ENCODE measurements at places on chromosomes 1 and 21.

DNA sequence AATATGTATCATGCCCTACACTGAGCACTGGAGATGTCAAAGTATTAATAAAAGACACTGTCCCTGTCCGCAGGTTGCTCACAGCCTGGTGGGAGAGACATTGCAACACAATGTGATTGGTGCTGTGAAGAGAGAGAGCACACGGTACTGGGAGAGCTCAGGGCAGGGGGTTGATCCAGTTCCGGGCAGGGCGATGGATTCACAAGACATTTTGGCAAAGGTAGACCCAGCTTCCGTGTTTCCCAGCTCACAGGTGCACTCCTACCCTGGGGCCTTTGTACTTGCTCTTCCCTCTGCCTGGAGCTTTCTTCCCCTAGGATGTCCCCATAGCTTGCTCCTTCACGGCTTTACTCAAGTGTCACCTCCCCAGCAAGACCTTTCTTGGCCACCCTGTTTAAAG, 1.4 kb downstream of the PLA2G5 start:
- DNase-seq = no peak

- no peak for DNase-seq
Measured at GRCh38 chr1:205061665-205062069, 18.7 kb downstream of the CNTN2 start.

- DNase-seq = no peak
Measured at GRCh38 chr1:11013160-11013531, 692 bp downstream of the TARDBP start.

DNA sequence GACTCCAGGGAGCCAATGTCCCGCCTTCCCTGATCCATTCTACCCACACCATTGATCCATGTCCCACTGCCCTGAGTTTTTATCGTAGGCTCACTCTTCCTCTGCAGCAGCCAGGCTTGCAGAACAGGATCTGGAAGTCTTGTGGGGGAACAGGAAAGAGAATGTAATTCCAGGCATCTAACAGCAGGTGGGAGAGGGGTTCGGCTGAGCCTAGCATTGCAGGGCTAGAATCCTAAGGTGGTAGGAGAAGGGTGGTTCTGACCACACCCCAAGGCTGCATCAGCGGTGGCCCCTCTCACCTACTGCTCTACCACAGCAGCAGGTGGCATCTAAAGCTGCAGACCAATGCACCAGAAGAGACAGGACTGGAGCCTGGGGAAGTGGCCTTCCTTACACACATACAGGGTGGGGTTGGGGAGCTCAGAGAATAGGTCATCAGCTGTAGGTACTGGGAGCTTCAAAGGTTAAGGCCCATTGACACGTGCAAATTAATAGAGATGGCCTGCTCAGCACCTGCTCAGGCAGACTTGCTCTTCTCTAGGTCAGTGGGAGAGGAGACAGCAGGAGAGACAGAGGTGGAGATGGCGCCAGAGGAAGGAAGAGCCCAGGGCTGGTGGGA, 20.5 kb downstream of the KNCN start:
- DNase-seq = no peak

DNA sequence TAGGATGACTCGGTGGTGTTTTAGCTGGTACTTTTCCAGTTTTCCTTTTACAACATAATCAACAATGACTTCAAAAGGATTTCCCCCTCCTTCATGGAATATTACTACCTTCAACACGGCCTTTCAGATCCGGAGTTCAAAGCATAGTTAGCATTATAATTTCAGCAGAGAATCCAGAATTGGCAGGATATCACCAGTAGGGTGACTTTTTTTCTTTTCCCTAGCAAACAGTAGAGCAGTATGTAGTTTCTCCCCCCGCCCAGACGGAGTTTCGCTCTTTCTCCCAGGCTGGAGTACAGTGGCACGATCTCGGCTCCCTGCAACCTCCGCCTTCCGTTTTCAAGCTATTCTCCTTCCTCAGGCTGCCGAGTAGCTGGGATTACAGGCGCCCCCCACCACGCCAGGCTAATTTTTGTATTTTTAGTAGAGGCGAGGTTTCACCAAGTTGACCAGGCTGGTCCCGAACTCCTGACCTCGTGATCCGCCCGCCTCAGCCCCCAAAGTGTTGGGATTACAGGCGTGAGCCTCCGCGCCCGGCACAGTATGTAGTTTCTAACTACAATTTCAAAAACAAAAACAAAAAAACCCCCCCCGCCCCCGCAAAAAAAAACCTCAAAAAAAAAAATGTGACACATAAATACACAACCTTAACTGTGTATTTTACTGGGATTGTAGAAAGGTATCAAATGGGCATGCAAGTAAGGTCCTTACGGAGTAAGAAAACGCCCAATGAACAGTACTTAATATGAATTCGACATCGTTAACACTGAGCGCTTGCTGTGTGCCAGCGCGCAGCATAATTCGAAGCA, 1.5 kb upstream of the COX20 start:
- DNase-seq = no peak

- DNase-seq = no peak
Measured at GRCh38 chr1:63480057-63480456, 43.0 kb downstream of the ITGB3BP start.

All from GM12864 (cell line).